ENCODE measurements at places on chromosomes 5 and 9.

GRCh38 chr9:99058964-99059921 lies 45.7 kb upstream of the TGFBR1 start:
- DNase-seq, result no peak

- peak; percentile 42 for DNase-seq
These were observed 2.7 kb upstream of the GBGT1 start for GRCh38 chr9:133166392-133166791.

DNA sequence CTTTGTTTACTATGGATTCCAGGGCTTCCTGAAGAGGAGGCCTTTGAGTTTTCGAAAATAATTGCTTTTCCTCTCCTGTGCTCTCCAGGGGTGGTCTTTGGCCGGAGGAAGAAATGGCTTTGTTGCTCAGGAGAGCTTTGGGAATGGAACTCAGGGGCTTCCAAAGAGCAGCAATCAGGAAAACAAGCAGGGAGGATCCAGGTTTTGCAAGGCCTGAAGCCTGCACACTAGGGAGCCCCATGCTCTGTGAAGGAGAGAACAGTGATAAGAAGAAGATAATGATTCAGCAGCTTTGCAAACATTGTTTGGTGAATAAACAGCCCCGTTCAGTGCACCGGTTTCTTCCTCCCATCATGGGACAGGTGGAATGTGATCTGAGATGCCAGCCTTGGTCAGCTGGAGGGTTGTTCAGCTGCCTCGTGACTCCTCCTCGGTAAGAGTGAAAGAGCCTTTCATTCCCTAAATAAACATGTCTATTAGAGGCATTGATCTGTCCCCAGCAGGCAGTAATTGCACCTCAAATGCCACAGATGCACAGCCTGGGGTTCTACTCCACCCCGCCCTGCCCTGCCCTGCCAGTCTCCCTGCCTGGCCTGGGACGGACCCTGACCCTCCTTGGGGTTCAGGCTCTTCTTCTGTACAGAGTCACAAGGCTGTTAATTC lies 11.5 kb upstream of the ALDH1B1 start:
- no peak for DNase-seq

DNA sequence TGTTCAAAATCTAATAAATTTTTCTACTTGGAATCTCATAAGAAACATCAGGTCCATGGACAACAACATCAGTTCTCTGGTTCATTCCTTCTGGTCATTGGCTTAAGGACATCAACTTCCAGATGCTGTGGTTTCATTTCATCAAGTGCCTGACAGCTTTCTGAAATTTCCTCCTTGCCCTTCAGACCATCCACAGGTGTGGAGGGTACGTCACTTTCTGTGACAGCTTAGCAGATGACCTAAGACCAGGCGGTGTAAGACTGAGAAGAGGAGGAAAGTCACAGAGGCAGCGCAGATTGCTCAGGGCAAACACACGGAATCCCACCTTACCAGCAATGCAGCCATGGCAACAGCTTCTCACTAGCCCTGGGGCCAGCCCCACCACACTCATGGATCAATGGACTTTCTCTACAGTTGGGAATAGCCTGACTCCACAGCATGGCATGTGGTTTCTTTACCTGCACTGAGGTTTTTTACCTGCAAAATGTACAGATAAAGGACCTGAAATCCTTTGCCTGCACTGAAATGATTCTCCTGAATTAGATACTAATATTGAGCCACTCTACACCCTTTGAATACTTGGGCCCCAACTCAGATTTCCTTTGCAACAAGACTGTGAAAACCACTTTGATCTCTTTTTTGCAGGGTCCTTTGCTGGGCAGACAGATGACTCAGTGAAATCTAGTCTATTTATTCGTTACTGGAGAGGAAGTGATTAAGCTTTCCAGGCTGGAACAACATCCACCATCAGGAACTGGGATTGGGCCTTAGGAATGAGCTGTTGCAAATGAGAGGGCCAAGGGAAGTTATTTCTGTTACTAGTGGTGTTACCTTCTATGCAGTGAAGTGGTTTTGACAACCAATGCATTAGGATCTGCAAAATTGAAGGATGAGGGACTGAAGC lies 26.9 kb downstream of the TICAM2 start:
- DNase-seq, result no peak

GRCh38 chr9:94135222-94135621 lies 51.0 kb downstream of the PTPDC1 start:
- DNase-seq, result no peak

DNA sequence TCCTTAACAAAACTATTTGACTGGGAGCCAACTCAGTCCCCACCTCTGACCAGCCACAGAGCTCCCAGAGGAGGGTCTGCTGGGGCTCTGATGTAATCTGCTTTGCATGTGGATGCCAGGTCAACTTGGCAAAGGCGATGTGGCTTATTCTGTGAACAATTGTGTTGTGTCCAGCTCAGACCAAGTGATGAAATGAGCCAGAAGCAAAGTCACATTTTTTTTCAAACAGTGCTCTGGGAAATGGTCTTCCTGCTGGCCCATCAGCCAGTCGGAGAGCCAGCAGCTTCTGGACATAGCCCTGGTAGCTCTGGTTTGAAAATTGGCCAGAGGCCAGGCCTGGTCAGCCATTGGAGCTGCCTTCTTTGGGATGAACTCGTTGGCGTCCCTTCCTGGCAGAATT lies 86.5 kb downstream of the ANGPTL2 start:
- DNase-seq, result peak; percentile 85

DNA sequence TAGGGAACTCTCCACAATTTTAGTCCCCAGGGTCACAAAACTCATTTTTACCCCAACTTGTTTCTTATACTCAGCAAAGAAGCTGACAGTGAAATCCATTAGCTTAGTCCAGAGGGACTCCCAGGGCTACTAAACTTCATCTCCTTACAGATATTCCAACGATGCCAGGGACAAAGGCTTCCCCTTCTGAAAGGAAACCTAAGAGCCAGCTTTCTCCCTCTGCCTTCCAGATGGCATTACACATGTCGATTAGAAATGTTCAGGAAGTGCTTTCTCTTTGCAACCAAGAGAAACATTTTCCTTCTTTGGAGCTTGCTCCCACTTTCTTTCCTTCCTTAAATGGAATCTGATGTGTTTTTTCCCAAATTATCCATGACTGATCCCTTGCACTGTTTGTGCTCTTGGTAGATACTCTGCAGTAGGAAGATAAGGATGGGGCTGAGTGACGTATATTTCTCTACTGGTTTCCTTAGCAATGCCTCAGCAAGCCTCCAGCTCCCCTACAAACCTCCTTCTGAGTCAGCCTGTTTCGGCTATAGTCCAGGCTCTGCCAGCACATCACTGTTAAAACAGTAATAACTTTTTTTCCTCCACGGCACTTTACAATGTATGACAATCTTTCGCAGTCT lies 43.0 kb upstream of the HTR4 start:
- DNase-seq, result no peak

- no peak for DNase-seq
These were observed 99.7 kb downstream of the NPR3 start for GRCh38 chr5:32810804-32811203.

DNA sequence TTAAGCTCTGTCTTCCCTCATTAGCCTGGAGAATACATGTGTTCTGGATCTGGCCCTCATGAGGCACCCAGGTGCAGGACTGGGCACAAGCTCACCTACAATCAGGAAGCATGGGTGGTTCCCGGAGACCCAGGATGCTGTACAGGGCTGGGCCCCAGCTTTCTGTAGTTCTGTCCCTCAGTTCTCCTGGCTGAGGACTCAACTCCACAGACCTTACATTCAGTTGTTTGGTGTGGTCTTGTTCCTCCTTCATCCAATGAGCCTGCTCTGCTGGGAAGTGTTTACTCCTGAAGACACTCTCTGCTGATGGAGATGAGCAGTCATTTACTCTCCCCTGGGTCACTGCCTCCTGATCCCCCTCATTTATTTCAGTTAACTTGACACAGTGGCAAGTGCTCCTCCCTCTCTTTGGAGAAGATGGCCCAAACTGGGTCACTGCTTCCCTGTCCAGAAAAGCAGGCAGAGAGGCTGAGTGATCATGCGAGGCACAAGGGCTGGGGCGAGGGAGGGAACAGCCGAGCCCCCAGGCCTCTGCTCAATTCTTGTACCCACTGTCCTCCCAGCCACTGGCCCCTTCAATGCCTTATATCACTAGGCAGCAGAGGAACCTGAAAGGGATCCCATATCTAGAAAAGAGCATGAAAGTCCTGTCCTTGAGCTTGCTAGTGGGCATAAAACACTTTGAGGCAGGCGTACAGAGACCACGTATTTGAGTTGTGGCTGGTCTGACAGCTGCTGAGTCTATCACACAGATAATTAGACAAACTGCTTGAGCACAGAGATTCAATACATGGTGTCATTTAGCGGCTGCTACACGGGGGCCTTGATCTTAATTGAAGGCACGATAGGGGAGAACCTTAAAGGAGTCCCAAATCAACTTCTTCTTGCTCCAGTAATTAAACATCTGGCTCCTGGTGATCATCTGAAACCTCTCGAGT lies 221.7 kb downstream of the FSTL4 start:
- no peak for DNase-seq

GRCh38 chr9:127053057-127053821 lies 69.2 kb downstream of the ANGPTL2 start:
- DNase-seq, result peak; percentile 46

- no peak for DNase-seq
These were observed 13.4 kb upstream of the CCDC112 start for GRCh38 chr5:115309751-115310370.

- no peak for DNase-seq
These were observed 290.1 kb upstream of the TRPC7 start for GRCh38 chr5:136655468-136655867.

DNA sequence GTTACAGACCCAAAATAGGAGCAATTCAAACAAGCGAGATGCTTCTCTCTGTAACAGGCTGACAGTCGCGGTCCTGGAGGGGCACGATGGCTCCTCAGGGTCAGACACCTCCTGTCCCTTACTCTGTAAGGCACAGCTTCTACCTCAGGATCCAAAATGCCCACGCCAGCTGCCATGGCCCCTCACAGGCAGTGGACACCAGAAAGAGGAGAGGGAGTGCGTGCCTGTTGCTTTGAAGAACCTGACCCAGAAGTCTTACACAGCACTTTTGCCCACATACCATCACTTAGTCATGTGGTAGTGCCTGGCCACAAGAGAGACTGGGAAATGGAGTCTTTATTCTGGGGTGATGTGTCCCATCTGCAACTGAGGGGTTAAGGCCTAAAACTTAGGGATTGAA lies 11.6 kb upstream of the ABL1 start:
- no peak for DNase-seq

- no peak for DNase-seq
These were observed 69.8 kb downstream of the SYK start for GRCh38 chr9:90871327-90871935.

Data from Right ventricle myocardium superior (tissue), 1 donor.